Peyer's patch (tissue), 4 donors: ENCODE measurements at places on chromosomes 16 and 17. TPM values are rescaled to one million over a fixed set of nuclear protein-coding genes. Genes with fewer than 3 reads are reported as not detected.

PFN1 gene
- 1,064 TPM for total RNA-seq

SLC16A13 gene
- 9.1 TPM for total RNA-seq

PERCC1 gene
- not detected for total RNA-seq

GAS2L2 gene
- total RNA-seq: not detected

ELMO3 gene
- total RNA-seq: 69.0 TPM

PRR11 gene
- 2.7 TPM for total RNA-seq

ARSG gene
- total RNA-seq: 1.9 TPM

ZFP1 gene
- total RNA-seq: 2.6 TPM
